CD4-positive, alpha-beta T cell (primary cell): ENCODE measurements at places on chromosomes 6 and 20. TPM values are rescaled to one million over a fixed set of nuclear protein-coding genes. Genes with fewer than 3 reads are reported as not detected.

Gene CAGE1
- 0.39 TPM for total RNA-seq

Gene TAGAP
- total RNA-seq = 245 TPM

Gene KHDC1L
- total RNA-seq = not detected

Gene C6orf132
- not detected for total RNA-seq

Gene SLC13A3
- 0.28 TPM for total RNA-seq

Gene BNIP5
- total RNA-seq = not detected

GRCh38 chr6:17318435-17319165 lies 37.4 kb downstream of the RBM24 start:
- no peak overlapping the region for H3K27ac ChIP-seq
- no peak overlapping the region for H3K4me3 ChIP-seq
- DNase-seq = no peak
- H3K27me3 ChIP-seq = no peaks in the 10 kb centered on the region
- H3K4me1 ChIP-seq = no peaks in the 10 kb centered on the region

DNA sequence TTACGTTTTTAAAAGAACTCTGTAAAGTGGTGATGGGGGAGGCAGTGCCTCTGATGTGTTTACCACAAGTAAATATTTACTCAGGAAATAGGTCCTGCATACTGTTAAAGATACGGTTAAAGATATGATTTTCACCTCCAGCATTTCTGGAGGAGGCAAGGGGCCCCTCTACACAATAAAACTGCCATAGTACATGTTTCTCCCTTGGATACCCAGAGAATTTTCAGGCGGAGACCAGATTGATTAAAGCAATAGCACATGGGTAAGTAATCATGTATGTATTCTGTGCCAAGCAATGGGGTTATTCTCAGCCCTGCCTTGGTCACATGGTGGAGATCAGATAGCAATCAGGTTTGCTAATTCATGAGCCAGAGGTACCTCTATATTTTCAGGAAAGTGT lies 9.6 kb downstream of the RIPOR2 start:
- H3K27ac ChIP-seq = peak overlapping the region; percentile 58
- peaks cover 64% of the 10 kb centered on the region for H3K4me1 ChIP-seq
- H3K27me3 ChIP-seq = no peaks in the 10 kb centered on the region
- H3K36me3 ChIP-seq = peaks cover 69% of the 10 kb centered on the region

- H3K36me3 ChIP-seq = peaks cover 34% of the 10 kb centered on the region
- no peaks in the 10 kb centered on the region for H3K27me3 ChIP-seq
- H3K4me3 ChIP-seq = no peak overlapping the region
- H3K27ac ChIP-seq = no peak overlapping the region
- peaks cover 24% of the 10 kb centered on the region for H3K4me1 ChIP-seq
Measured at GRCh38 chr20:1636621-1637020, 16.8 kb upstream of the SIRPB1 start.

DNA sequence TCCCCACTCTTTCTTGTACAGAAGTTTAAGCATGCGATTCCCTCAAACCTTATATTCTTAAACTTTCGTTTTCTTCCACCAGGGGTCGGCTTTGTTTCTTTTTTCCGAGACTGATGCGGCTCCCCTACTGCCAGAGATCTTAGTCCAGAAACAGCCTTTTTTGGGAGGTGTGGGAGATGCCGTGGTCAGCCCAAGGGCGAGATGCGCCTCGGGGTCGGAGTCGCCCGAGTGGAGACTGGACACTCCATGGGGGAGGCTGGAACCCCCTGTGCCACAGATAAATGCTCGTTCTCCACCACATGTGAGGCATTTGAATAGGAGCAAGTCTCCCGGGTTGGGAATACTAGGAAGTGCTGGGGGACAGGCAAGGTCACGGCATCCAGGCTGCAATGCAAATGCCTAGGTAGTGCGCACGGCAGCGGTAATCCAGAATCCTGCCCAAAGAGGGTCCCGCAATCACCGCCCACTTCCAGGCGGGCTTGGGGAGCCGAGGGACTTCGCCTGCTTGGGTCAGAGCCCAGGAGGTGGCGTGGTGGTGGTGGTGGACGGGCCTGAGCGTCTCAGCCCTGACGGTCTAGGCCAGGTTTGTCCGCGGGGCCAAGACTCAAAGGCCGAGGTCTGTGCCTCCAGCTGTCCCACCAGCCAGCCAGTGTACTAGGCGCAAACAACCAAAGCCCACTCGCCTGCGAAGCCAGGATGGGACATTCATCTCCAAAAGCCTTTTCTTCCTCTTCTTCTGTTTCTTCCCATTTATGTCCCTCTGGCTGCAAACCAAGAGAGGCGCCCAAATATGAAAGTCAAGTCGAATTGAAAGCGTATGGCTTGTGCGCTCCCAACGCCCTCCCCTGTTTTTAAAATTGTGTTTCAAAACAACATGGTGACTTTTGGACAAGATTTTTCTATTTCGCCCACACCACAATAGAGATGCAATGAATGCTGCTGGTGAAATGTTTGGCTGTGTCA lies 39.3 kb upstream of the OSTM1 start:
- no peak for DNase-seq
- peaks cover 53% of the 10 kb centered on the region for H3K4me1 ChIP-seq
- H3K27ac ChIP-seq = no peak overlapping the region
- no peak overlapping the region for H3K4me3 ChIP-seq

GRCh38 chr6:2109796-2110195 lies 135.6 kb downstream of the GMDS start:
- no peak for DNase-seq
- no peak overlapping the region for H3K27ac ChIP-seq
- H3K4me1 ChIP-seq = no peaks in the 10 kb centered on the region
- H3K36me3 ChIP-seq = no peaks in the 10 kb centered on the region
- no peak overlapping the region for H3K4me3 ChIP-seq

DNA sequence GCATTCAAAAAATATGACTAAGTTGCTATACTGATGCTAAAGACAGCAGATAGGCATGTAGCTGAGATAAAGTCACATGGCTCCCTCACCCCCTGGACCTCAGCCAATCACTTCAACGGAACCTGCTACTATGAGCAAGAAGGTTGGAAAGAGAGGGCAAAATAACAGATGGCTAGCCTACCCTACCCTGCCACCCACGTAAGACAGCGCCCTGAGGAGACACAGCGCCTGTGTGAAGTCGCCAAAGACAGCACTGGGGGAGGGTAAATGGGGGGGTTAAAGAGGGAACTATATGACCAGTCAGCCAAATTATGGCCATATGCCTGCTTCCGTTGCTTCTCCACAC lies 163.2 kb downstream of the RALGAPA2 start:
- no peak for DNase-seq
- H3K27me3 ChIP-seq = no peaks in the 10 kb centered on the region
- peaks cover 4% of the 10 kb centered on the region for H3K4me1 ChIP-seq
- H3K36me3 ChIP-seq = peaks cover 12% of the 10 kb centered on the region
- no peak overlapping the region for H3K27ac ChIP-seq

GRCh38 chr6:46484081-46484820 lies 7.0 kb downstream of the RCAN2 start:
- peaks cover 47% of the 10 kb centered on the region for H3K27me3 ChIP-seq
- no peak overlapping the region for H3K27ac ChIP-seq
- no peak overlapping the region for H3K4me3 ChIP-seq
- no peak for DNase-seq
- H3K4me1 ChIP-seq = no peaks in the 10 kb centered on the region
- H3K36me3 ChIP-seq = no peaks in the 10 kb centered on the region

DNA sequence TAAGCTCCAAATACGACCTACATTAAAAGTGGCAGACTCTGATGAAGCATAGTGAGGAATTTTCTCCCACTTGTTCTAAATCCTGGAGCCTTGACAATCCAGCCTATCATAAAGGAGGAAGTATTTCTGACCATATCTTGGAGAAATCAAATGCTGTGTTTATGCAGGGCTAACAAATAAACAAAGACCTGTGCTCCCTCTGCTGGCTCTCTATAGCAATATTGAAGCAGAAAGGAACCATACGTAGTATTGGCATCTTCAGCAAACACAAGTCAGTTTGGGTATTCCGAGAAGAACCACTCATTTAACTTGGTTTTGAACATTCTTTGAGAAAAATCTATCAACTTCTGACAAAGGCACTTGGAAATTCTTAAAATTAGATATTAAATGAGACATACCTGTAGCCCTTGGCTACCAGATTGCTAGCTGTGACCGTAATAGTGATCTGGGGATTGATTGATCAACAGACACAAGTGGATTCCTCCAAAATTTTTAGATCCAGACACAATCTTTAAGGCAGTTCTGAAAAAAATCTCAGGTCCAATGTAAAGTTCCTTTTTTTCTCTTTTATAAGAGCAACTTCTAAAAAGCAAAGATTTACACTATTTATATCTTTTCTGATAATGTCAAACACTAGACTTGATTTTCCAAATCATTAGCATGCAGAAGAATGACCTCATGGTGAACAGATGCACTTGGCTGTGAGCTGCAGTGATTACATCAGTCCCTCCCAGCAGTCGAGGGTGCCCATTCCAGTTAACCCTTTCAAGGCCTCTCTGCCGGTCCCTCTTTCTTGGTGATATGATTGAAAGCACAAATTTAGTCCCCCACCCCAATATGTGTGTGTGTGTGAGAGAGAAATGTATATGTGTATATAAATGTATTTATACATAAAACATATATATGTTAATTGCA lies 40.2 kb downstream of the INSM1 start:
- no peak overlapping the region for H3K4me3 ChIP-seq
- no peak for DNase-seq
- no peak overlapping the region for H3K27ac ChIP-seq
- peaks cover 7% of the 10 kb centered on the region for H3K36me3 ChIP-seq
- no peaks in the 10 kb centered on the region for H3K27me3 ChIP-seq

DNA sequence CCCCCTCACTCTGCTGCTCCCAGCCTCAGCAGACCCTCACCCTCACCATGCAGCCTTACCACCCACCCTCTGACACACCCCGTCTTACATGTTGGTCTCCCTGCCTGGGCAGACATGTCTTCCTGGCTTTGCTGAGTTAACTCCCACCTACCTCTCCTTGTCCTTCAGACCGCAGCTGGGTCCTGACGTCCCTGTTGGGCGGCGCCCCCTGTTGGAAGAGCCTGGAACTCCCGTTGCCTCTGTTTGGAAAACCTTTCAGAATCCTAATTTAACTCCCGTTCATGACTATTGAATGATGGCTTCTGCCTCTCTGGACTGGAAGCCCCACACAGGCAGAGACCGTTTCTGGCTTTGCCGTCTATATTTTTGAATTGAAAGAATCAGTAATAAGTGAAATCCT lies 245.1 kb downstream of the MYLK4 start:
- peaks cover 12% of the 10 kb centered on the region for H3K27me3 ChIP-seq
- no peak for DNase-seq
- H3K4me1 ChIP-seq = no peaks in the 10 kb centered on the region
- H3K4me3 ChIP-seq = no peak overlapping the region
- no peak overlapping the region for H3K27ac ChIP-seq

- H3K4me3 ChIP-seq = peak overlapping the region; percentile 81
- peak; percentile 63 for DNase-seq
- H3K36me3 ChIP-seq = peaks cover 43% of the 10 kb centered on the region
- no peaks in the 10 kb centered on the region for H3K27me3 ChIP-seq
- peak overlapping the region; percentile 60 for H3K27ac ChIP-seq
Measured at GRCh38 chr20:62804021-62804626, 511 bp upstream of the OGFR start.

DNA sequence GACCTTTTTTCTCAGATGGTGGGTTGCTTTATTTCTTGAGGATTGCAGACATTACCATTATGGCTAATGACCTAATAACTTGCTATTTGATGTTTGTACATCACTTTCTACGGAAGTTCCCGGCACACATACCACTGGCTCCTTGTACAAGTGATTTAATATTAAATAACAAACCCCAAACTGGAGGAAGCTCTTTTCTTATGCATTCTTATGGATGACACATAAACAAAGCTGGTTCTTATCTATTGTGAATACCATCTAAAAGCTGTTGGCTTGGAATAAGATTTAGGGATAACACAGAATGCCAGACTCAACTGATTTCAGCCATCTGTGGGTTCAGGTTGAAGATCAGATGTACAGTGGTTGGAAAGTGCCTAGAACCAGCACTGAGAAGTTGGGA lies 272.6 kb downstream of the TSHZ2 start:
- no peak overlapping the region for H3K27ac ChIP-seq
- no peaks in the 10 kb centered on the region for H3K4me1 ChIP-seq
- H3K27me3 ChIP-seq = no peaks in the 10 kb centered on the region
- no peaks in the 10 kb centered on the region for H3K36me3 ChIP-seq
- DNase-seq = no peak
- no peak overlapping the region for H3K4me3 ChIP-seq

DNA sequence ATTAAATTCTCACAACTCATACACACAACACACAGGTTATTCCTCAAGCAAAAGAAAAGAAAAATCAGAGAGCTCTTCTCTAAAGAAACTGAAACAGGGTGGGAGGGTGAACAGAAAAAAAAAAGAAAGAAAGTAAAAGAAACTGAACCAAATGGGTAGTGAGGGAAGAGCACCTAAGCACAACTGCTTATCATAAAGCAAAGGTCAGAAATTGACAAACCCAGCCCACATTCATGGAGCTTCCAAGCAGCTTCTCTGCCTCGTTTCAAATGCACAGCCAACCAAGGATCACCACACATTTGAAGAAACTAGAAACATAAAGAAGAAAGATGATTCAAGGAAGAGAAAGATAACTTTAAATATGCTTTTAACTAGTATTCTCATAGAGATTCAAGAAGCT lies 90.5 kb downstream of the RNGTT start:
- no peak overlapping the region for H3K4me3 ChIP-seq
- H3K36me3 ChIP-seq = no peaks in the 10 kb centered on the region
- no peaks in the 10 kb centered on the region for H3K27me3 ChIP-seq
- no peak overlapping the region for H3K27ac ChIP-seq
- DNase-seq = no peak
